SJCRH30 (cell line): ENCODE measurements at places on chromosomes 2 and 18.
A peak's percentile ranks its signal among the peaks of the same experiment; 100 is the strongest.

GRCh38 chr2:8893978-8894820 lies 56.8 kb upstream of the KIDINS220 start:
- DNase-seq, result no peak

- no peak for DNase-seq
These were observed 172.7 kb downstream of the BCL2 start for GRCh38 chr18:63146828-63147409.

- no peak for DNase-seq
These were observed 1093.5 kb downstream of the LRP1B start for GRCh38 chr2:141037361-141037760.

DNA sequence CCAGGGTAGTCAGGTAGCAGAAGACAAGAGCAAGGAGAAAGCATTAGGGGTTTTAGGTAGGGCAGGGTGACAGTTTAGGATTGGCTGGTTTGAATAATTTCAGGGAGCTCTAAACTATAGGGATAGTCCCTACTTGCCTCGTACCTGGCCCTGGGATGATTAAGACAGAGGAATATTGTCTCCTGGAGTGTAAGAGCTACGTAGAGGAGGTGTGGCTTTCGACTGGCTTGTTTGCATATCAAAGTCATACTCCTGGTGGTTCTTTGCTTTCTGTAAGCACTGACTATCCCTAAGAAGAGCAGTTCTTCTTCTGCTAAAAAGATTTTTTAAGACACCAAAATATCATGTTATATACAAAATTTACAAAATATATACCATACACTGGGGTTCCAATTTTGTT lies 1867.4 kb downstream of the SUCLG1 start:
- DNase-seq, result no peak

DNA sequence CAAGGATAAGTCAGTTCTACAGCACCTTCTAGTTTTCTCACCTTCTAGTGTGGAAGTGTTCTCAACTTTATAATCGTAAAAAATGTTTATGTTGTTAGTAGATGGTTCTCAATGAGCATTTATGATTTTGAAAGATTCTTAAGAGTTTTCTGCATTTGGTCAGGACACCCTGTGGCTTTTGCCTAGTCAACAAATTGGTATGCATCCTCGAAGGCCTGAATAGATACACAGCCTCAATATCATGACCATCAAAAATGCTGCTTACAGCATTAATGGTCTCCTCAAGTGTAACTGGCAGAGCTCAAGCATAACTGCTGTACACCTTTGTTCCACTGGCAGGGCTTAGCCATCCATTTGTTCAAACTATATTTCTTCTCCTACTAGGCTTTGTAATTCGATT lies 96.7 kb downstream of the CRACDL start:
- no peak for DNase-seq

DNA sequence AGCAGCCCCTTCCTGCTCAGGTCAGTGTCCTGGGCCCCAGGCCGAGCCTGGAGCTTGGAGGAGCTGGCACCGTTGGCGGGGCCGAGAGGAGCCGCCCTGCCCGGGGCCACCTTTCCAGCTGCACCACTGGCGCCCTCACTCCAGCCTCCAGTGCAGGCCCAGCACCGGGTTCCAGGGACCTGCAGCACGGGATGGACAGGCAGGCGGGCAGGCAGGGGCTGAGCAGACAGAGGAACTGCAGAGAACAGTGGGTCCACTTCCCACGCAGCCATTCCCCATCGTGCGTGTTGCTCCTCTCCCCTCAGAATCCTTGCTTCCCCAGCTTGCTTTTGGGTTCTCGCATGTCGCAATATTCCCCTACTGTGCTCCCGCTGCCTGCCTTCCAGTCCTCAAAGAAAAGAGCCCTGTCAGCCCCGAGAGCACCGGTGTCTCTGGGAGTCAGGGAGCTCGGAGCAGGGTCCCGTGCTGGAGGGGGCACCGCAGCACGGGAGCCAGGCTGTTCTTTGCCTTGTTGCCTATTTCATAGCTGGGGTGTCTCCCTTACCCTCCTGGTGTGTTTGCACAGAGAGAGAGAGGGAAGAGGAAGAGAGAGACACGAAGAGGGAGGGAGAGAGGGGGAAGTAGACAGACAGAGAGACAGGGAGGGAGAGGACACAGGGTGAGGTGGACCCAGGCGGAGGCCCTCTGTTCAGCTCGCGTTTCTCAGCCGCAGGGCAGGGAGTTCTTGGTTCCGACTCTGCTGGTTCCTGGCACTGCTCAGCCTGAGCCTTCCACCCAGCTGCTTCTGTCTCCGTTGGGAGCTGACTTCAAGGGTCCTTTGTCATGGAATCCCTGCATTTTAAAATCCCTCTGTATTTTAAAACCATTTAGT lies 126.0 kb downstream of the MBP start:
- no peak for DNase-seq

DNA sequence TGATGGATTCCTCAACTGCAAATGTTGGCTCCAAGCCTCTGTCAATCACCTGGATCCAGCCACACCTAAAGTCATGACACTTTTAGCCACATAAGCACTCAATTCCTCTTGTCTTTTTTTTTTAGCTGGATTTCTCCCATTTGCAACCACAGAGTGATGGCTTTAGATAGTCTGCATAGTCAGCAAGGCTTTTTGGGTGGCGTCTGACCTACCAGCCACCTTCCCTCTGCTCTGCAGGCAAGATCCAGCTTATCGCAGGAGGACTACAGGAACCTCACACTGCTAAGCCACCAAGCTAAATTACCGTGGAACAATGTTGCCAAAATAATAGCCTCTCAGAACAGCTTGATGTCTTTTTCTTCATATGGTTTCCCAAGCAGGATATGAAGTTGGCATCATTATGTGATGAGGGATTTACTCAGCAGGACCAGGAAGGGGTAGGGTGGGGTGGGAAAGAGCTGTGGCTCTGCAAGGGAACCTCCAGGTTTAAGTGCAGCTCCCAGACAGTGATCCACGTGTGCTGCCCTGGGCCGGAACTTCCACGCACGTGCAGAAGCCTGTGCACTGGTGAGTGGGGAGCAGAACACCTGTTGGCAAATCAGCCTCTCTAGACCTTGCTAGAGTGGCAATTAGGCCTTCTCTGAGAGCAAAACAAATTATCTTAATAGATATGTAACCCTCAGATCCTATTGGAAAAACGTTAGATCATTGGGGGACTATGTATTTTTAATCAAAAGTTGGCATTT lies 170.6 kb upstream of the NCK2 start:
- DNase-seq, result no peak

GRCh38 chr2:36165132-36165531 lies 190.4 kb upstream of the CRIM1 start:
- DNase-seq, result no peak

GRCh38 chr2:201971531-201972228 lies 62.0 kb upstream of the FZD7 start:
- no peak for DNase-seq

DNA sequence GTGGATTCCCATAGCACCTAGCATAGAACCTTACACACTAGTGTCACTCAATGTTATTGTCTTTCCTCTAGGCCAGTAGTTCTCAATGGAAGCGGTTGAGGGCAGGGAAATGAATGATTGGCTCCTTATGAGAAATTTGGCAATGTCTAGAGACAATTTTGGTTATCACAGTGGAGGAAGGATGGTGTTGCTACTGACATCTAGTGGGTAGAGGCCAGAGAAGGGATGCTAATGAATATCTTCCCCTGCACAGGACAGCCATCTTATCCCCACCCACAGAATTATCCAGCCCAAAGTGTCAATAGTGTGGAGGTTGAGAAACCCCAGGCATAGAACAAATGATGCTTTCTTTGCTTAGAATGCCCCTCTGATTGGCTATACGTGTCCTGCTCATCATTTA lies 15.8 kb downstream of the C18orf63 start:
- peak; percentile 14 for DNase-seq

- DNase-seq, result no peak
These were observed 15.0 kb downstream of the CERS6 start for GRCh38 chr2:168471163-168471475.

DNA sequence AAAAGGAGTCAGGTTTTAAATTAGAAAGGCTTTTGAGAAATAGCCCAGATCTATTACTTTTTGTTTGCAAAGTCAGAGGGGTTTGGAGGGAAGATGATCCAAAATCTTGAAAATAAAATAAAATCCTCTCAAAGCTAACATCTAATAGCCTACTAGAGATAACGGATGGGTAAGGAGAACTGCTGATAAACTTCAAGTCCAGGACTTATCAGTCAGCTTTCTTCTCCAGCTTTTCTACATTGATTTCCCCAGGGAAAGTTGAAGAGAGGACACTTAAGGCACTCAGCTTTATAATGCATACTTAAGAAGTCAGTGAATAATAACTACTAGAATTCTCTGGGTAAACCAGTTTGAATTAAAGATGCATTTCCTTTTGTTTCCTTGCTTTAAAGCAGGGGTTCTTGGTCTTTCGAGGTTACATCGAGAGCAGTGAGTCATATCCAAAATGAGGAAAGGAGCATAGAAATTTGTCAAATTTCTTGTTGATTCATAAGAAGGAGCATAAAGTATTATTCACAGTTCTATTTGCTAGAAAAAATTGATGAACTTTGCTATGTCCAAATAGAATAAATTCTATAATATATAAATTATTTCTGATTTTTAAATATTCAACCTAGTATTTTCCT lies 43.2 kb upstream of the ITPRID2 start:
- no peak for DNase-seq

GRCh38 chr2:151906633-151906998 lies 78.4 kb upstream of the ARL5A start:
- DNase-seq, result no peak

DNA sequence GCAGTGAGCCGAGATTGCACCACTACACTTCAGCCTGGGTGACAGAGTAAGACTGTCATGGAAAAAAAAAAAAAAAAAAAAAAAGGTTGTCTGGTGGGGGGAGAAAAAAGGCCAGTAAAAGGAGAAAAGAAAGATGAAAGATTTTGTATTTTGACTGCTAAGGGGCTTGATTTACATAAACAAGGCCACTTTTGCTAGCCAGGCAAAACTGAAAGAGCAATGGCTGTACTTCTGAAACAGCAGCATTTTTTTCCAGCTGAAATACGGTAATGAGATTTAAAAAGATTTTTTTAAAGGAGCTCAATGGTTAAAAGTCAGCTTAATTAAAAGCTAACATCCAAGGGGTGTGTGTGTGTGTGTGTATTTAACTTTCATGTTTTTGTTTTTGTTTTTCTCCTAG lies 11.3 kb upstream of the OXER1 start:
- no peak for DNase-seq

GRCh38 chr2:133333181-133333580 lies 235.1 kb downstream of the NCKAP5 start:
- no peak for DNase-seq

DNA sequence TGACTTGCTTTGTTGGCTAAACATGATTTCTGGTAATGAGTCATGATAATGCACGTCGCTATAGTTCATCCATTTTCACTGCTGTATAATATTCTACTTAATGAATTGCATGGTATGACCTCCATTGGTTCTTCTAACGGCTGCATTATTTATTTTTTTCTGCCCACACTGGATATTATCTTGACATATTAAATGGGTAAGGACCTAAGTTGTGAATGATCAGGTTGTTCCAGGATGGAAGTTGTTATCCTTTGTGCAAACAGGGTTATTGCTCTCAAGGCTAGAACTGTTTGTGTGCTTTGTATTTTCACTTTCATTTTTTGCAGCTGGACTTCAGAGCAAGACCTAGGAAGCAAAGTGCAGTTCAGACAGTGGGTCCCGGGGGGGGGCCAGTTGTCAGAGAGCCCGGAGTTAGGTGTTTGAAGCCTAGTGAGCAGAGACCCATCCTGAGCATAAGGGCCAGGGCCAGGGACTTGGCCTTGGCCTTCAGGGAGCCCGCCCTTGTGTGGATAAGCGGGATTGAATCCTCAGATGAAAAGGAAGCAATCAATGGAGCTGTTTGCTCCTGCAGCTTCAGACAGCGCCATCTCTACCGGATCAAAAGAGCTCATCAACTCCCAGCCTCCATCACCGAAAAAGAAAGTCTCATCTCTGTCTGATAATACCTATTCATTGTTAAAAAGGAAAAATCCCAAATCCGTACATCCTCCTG lies 48.2 kb downstream of the AGAP1 start:
- no peak for DNase-seq

DNA sequence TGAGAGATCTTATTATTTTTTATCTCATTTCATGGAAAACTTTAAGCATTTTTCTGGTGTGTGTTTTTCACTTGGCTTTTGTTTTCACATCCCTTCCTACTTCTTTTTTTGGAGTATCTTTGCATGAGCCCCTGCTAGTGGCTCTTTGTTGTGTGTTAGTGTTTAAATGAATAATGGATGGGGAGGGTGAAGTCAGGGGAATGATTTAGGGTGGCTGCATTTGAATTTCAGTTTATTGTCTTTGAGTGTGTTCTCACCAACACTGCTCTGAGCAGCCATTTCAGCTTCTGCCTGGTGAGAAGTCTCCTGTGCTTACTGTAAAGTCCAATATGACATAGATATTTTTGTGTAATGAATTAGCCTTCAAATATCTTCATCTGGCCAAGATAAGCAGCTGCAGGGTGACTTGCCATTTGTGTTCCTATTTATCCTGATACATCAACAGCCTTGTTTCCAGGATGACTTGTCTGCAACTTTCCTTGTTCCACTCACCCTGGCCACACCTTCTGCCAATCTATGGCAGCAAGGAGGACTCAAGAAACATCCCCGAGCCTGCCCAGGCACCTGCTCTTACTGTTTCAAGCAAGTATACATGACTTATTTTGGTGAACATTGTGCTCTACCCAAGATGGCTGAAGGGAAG lies 182.6 kb downstream of the PDE11A start:
- no peak for DNase-seq

- no peak for DNase-seq
These were observed 162.2 kb upstream of the TACR1 start for GRCh38 chr2:75361486-75361885.

DNA sequence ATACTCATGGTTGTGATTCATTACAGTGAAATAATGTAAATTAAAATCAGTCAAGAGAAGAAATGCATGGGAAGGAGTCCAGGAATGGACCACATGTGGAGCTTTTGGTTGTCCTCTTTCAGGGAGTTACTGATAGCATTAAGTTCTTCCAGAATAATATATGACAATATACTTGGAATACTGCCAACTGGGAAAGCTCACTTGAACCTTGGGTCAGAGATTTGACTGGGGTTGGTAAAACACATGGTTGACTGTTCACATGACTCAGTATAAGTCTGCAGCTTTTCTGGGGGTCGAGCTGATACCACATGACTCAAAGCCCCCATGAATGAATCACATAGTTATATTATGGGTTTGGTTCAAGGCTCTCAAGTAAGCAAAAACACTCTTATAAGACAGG lies 1109.0 kb upstream of the CHAC2 start:
- peak; percentile 6 for DNase-seq

- DNase-seq, result no peak
These were observed 120.4 kb downstream of the DCDC2C start for GRCh38 chr2:3823748-3824147.

DNA sequence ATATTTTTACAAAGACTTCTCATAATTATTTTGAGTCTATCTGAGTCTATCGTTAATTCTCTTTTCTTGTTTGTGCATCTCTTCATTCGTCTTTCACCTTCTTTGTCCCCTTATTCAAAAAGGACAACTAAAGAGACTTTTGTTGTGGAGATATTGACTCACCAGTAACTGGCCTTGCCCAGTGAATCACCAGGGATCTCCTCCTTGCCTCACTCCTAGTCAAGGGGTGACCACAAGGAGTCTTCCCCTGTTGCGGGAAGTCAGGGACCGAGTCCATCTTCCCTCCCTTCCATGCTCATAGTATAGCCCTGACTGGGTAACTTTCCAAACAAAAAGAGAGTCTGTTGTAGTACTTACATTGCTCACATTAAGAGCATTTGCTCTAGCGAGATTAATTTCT lies 158.9 kb downstream of the NEB start:
- DNase-seq, result no peak

GRCh38 chr2:46098621-46099062 lies 198.6 kb upstream of the EPAS1 start:
- DNase-seq, result no peak

- no peak for DNase-seq
These were observed 36.7 kb downstream of the AFF3 start for GRCh38 chr2:100105678-100106054.

GRCh38 chr2:3263487-3263886 lies 114.1 kb downstream of the EIPR1 start:
- no peak for DNase-seq
